ENCODE measurements at places on chromosomes 2 and 18.

DNA sequence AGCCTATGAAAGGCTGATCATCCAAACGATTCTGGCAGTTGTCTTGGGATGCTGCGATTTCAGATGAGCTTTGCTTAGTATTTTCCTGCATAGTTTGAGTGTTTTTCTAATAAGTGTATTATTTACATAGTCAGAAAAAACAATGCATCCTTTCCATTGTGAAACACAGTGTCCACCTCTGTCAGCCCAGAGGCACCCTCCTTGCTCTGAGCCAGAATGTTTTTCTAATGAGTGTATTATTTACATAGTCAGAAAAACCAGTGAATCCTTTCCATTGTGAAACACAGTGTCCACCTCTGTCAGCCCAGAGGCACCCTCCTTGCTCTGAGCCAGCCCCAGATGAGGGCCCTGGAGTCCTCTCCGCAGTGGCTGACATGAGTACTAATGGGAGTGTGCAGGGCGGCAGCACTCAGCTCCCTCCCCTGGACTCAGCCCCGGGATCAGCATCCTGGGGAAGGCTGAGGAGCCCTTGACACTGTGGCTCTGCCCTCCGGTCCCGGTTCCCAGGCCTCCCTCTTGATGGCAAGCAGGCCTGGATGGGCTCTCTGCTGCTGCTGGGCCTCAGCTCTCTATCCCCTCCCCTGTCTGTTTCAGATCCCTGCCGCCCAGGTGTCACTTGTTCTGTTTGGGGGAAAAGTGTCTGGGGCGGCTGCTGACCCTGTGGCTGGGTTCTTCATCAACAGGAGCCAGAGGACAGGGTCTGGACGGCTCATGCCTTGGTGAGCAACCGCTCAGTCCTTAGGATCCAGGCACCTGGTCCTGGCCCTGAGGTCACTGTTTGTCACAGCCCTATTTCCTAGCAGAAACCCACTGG, 5.9 kb downstream of the MFSD2B start:
- DNase-seq, result no peak

GRCh38 chr2:6143812-6144211, 451.6 kb downstream of the SOX11 start:
- DNase-seq, result no peak

DNA sequence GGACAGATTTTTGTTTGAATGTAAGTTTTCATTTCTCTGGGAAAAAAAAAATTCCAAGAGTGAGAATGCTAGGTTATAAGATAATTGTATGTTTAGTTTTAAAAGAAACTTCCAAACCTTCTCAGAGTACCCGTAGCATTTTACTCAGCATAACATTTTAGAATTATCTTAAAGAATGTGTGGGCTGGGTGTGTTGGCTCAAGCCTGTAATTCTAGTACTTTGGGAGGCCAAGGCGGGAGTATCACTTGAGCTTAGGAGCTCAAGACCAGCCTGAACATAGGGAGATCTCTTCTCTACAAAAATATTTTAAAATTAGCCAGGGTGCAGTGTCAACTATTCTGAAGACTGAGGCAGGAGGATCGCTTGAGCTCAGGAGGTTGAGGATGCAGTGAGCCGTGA, 57.4 kb upstream of the RMP24 start:
- DNase-seq, result no peak

- DNase-seq, result no peak
Observed at GRCh38 chr18:22739789-22740188, 193.3 kb upstream of the RBBP8 start.

GRCh38 chr2:40292291-40292690, 159.6 kb downstream of the SLC8A1 start:
- DNase-seq, result no peak

DNA sequence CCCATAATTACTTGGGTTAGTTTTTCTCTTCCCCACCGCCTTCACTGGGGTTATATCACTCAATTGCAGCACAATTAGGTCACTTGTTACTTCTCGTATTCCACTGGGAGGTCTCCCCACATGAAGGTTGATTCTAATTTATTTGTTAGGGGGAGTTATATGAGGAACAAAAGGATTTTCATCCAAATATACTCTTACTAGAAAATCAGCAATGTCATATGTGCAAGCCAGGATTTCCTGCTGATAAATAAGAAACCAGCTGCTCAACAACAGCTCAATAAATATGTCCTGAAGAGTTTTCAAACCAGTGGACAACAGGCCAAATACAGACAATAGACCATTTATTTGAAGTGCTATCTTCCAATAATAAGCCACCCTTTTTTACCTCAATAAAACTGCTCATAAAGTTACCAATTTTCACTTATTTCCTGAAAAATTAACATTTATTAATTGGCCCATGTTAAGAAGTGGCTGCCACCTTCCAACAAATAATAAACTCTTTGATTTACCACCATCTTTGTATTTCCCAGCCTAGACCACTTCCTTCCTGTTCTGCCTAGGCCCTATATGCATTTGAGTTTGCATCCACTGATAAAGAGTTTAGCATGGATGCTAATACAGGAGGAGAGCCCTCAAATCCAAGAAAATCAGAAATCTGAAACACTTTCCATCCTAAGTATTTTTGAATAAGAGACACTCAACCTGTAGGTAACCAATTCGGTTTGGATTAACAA, 184.4 kb upstream of the SLC39A10 start:
- no peak for DNase-seq

DNA sequence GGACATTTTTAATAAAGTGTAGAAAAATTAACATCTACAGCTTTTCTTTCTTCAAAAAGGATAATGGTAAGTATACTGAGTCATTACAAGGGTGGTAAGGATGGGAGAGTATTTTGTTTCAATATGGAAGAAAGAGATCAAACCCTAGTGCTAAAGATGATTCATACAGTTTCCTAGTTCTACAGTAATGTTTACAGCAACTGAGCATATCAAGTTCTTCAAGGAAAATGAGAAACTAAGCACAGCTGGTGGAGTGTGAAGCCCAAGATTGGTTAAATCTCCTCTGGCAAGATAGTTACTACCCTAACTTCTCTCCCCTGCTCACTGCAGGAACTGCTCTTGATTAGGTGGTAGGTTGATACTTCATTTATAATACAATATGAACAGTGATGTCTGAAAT, 467.5 kb downstream of the XIRP2 start:
- DNase-seq, result no peak

DNA sequence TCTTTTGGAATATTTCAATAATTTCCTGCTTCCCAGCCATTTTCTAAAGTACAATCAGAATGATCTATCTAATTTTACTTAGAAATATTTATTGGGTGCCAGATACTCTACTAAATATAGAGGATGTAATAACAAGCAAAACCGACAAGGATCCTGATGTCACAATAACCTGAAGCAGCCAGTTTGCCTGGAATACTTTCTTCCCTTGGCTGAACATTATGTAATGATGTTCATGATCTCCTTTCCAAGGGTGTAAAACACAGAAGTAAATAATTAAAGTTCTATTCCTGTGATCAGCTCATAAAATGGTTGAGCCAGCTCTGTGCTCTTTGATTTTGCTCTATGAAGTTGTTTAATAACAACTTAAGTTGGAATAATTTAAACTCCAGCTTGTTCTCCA, 2.6 kb upstream of the MRPL19 start:
- no peak for DNase-seq

DNA sequence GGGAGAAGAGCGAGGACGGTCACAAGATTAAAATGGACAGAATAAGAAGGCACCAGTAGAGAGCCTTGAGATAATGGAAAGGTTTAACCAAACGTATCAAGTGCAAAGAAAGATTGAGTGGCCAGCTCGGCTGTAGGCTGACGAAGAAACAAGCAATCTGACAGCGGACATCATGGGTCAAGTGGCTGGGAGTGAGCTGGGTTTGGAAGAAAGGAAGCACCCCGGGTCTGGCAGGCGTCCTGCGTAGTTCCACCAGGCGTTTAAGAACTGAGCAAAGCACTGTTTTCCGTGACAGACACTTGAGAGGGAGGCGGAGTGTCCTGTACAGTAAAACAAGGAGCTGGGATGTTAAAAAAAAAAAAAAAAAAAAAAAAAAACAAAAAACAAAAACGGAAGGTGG, 27.1 kb downstream of the DAPL1 start:
- DNase-seq, result no peak

DNA sequence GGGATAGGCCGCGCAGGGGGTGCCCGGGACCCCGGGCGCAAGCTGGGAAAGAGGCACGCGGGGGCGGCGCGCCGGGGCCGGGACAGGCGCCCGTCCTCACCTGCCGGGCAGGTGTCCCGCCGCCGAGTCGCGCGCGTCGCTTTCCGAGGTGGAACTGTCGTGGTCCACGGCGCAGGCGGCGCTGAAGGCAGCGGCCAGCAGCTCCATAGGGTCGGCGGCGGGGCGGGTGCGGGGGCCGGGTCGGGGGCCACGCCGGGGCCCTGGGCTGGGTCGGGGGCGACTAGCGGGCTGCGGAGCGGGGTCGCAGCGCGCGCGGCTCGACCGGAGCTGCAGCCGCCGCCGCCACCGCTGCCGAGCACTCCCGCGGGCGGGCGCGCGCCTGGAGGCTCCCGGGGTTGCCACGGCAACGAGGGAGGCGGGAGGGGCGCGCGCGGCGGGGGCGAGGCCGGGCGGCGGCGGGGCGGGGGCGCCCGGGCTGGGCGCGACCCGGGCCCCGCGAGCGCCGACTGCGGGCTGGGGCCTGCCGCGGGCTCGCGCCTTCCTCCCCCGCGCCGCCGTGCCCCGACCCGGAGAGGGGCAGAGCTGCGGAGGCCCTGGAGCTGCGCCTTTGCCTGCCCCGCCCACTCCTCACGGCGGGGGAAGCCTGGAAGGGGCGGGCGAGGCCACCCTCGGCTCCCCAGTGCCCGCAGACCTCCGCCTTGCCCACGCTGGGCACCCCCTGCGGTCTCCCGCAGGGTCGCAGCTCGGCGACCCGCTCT, 57.9 kb downstream of the SNORC start:
- DNase-seq, result no peak

DNA sequence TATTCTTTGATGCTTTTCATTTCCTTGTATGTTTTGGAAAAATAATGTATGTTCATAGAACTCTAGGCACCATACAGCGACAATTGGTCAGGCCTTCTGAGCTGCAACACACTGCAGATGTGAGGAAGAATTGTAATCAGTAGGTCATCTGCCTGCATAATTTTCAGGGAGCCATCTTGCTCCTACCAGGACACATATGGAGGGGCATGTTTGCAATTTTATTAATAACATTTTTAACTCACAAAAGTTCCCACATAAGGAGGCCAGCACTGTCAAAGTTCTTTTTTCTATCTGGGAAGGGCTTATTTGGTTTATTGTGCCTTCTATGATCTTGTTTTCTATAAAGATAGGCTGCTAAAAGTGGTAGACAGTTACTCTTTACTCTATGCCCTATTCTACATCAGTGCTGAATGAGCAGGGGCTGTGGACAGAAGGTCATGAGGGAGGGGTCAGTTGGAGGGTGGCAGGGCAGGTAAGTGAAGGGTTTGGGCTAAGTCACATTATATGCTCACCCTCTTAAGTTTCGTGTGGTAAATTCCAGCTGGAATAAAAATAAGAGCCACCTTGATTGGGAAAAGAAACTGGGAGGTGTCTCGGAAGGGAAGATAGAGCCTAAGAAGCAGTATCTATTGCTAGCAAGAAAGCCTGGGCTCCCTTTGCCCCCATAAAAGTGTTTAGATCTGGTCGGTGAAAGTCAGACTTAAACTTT, 126.3 kb downstream of the PLCL1 start:
- DNase-seq, result no peak

GRCh38 chr2:8388781-8389180, 293.1 kb upstream of the ID2 start:
- no peak for DNase-seq

GRCh38 chr2:67760995-67761394, 301.8 kb downstream of the C1D start:
- no peak for DNase-seq
